ENCODE measurements at places on chromosomes 7 and 10.

DNA sequence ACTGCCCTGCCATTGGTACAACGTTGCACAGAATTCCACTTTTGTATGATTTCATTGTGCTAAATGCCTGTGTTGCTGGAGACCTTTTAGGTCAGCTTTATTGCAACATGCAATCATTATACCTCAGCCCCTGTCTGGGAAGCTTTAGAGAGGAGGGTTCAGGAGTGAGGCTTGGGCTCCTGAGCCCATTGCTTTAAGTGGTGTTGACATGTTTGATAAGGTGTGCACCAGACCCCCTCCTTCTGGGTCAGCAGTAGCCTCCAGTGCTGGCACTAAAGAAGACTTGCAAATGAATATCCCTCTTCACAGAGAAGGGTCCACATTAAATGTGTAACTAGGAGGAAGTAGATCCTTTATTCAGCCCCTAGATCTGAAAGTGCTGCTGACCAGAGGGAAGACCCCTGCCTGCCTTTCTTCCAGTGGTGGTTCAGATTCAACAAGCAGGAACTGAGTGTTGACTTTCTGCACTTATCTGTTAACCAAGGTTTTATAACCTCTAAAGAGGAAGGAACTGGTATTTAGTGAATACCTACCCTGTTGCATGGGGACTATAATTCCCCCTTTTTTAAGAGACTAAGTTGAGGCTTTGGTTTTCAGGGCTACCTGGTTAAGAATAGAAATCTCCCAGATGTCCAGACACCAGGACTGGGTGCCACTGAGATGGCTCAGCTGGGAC is 369.4 kb upstream of the IGFBP3 start:
- DNase-seq, result no peak

DNA sequence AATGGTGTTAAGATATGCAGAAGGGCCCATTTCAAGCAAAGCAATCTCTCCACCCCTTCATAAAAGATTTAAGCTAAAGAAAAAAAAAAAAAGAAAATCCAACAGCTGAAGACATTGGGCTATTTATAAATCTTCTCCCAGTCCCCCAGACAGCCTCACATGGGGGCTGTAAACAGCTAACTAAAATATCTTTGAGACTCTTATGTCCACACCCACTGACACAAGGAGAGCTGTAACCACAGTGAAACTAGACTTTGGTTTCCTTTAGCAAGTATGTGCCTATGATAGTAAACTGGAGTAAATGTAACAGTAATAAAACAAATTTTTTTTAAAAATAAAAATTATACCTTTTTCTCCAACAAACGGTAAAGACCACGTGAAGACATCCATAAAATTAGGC is 28.6 kb downstream of the PPP3CB start:
- DNase-seq, result no peak

GRCh38 chr10:88091490-88092061 is 228.2 kb downstream of the PTEN start:
- DNase-seq, result peak; percentile 60

DNA sequence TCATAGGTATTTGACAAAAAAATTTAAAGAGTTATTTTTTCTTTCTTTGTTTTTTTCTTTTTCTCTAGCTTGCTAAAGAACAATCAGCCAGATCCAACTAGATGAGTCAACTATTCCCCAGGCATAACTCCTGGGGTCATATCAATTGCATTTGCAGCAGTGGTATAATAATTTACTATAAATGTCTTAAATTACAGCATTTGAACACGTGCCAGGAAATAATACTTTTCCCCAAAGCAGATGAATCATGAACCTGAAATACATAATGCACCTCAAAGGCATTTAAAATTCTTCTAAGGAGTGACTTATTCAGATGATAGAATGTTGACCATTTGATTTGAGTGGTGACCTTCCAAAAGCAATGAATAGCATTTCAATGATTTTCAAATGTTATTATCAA is 190.1 kb downstream of the LRRTM3 start:
- DNase-seq, result no peak

GRCh38 chr7:25779002-25779546 is 372.9 kb upstream of the NFE2L3 start:
- DNase-seq, result no peak

DNA sequence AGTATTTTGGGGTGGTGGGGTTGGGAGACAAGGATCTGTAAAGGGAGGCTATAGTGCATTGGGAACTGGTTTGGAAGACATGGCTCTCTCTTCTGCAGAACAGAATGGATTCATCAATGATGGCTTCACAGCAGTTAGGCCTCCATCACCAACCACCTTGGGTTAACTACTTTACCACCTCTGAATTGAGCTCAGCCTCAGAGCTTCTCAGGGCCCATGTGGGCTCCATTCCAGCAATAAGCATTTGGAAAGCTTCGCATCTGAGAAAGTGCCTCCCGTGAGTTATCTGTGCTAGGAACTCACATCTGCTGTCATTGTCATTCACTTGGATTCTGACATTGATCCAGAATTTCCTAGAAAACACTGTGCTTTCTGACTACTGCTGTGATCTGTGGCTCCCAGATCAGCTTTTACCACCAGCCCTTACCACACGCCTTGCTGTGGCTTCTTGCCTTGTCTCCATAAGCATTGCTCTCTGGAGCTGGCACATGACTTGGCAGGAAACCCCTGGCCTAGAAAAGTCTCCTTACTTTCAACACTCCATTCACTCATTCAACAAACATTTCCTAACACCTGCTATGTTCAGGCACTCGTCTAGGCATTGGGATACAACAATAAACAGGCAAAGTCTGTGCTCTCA is 70.7 kb upstream of the ADO start:
- DNase-seq, result no peak

GRCh38 chr10:104774234-104774633 is 133.1 kb downstream of the SORCS3 start:
- no peak for DNase-seq

GRCh38 chr7:93430917-93431588 is 143.5 kb downstream of the CALCR start:
- DNase-seq, result no peak

DNA sequence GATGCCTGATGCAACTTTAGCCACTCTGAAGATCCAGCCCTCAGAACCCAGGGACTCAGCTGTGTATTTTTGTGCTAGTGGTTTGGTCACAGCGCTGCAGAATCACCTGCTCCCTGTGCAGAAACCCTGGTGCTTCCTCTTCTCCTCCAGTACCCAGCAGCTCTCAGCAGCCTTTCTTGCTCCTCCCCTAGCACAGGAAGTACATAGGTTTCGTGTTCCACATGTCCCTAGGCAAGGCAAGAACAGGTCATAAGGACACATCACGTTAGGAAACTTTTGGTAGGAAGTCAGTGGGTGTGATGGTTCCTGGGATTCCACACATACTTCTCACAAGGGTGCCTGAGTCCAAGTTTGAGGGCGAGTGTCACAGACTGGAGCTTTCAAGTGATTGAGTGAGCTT is 167.9 kb upstream of the PRSS1 start:
- DNase-seq, result no peak

GRCh38 chr10:70830164-70830563 is 14.4 kb downstream of the SGPL1 start:
- no peak for DNase-seq

DNA sequence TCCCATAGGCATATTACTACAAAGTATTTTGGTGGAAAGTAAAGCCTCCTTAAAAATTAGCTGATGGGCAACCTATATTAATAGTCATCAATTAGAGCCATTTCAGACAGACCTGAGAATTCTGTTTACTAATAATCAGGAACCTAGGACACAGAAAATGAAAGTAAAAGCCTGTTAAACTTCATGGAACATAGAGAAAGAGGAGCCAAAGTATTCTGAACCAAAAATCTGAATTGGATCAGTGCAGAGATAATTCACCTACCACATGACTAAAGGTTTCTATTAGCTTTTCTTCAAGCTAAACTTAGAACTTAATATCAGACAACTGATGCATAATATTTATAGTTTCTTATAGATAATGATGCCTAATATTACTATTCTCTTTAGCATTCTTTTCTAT is 204.5 kb upstream of the RHOBTB1 start:
- DNase-seq, result no peak

All from stimulated activated CD4-positive, alpha-beta T cell treated with anti-CD3 and anti-CD28 coated beads, Interleukin-12 subunit alpha, Interleukin-12 subunit beta, amount 100 ng/mL, for 48 hours (primary cell).